ENCODE measurements at places on chromosomes 3 and 15. TPM values are rescaled to one million over a fixed set of nuclear protein-coding genes. Genes with fewer than 3 reads are reported as not detected.

GRCh38 chr3:70488816-70489215 lies 176.4 kb upstream of the MDFIC2 start:
- no peak for DNase-seq

DNA sequence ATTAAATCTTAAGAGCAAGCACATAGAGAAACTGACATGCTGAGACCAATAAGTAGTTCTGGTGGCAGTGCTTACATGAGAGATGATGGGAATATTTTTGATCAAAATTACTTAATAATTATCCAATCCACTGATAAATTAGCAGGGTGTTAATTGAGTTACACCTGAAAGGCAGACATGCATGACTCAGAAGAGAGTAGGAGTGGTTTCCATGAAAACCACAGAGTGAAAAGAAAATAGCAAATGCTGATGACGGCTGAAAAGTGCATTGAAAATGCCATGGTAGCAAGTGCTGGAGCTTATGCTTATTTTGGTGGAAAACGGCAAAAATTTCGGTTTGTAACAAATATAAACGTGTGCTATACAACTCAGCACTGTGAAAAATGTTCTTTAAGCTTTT lies 267.8 kb upstream of the LRRN1 start:
- DNase-seq: no peak

DNA sequence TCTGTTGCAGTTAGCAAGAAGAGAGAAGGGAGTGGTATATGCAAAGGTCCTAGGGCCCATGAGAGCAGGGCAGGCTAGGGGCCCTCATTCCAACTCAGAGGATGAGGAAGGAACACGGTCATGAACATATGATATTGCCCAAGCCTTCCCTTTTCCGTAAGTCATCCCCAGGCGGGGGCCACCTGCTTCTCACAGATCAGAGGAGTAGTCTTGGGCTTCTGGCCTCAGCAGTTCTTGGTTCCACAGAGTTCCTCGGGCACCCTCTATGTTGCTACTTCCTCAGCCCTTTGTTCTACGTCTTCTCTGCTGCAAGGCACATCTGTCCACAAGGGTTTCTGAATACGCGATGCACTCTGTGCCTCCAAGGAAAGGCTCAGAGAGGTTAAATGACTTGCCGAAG lies 25.3 kb downstream of the EPHB3 start:
- no peak for DNase-seq

The DISP2 gene
- total RNA-seq: 0.02 TPM

DNA sequence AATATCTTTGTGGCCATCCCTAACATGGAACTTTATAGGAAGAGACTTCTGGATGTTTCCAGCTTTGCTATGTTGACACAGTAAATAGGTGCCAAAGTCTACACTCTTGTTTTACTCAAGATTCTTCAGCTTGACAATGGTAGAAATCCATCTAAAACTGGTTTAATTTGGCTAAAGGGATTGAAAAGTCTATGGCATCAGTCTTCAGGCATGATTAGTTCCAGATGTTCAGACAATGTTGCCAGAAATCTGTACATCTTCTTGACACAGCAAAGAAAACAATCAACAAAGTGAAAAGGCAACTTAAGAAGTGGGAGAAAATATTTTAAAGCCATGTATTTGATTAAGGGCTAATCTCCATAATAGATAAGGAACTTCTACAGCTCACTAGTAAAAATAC lies 130.5 kb downstream of the LRRC3B start:
- no peak for DNase-seq

The GPR62 gene
- total RNA-seq: not detected

The NMNAT3 gene
- total RNA-seq: 2.3 TPM

- DNase-seq: no peak
Observed at GRCh38 chr3:69511361-69511760, 125.5 kb upstream of the FRMD4B start.

All from activated CD4-positive, alpha-beta memory T cell treated with anti-CD3 and anti-CD28 coated beads for 36 hours (primary cell).